CD8-positive, alpha-beta memory T cell (primary cell): ENCODE measurements at places on chromosomes 16 and 17.

DNA sequence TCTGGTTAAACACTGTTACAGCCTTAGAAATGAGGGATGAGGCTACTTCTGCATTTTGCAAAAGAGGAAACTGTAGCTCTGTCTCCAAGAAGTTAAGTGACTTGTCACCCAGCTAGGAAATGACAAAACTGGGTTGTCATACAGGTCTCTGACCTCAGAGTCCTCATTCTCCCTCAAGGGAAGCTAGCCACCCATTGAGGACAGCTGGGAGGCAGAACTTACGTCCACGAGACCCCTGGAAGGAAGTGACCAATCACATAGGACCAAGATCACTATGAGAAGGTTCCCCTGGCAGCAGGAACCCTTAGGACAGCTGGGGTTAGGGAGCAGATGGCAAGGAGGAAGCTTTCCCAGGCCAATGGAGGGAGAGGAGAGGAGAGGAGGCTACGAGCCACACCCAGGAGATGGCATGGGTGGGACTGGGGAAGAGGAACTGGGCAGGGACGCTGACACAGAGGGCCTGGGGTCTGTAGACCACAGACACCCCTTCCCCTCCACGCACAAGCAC lies 11.2 kb downstream of the METTL22 start:
- DNase-seq = no peak

GRCh38 chr17:79837888-79838521 lies 1.2 kb downstream of the CBX4 start:
- no peak for DNase-seq

- no peak for DNase-seq
These were observed 20.3 kb downstream of the PARN start for GRCh38 chr16:14609716-14610115.

GRCh38 chr17:65055280-65055707 lies 1.2 kb downstream of the GNA13 start:
- DNase-seq = peak; percentile 13

- DNase-seq = peak; percentile 80
These were observed 40.9 kb downstream of the TMEM235 start for GRCh38 chr17:78272181-78272913.

- no peak for DNase-seq
These were observed 37.0 kb downstream of the HLF start for GRCh38 chr17:55301521-55302406.

- no peak for DNase-seq
These were observed 5.9 kb upstream of the SPAG7 start for GRCh38 chr17:4973256-4974114.

DNA sequence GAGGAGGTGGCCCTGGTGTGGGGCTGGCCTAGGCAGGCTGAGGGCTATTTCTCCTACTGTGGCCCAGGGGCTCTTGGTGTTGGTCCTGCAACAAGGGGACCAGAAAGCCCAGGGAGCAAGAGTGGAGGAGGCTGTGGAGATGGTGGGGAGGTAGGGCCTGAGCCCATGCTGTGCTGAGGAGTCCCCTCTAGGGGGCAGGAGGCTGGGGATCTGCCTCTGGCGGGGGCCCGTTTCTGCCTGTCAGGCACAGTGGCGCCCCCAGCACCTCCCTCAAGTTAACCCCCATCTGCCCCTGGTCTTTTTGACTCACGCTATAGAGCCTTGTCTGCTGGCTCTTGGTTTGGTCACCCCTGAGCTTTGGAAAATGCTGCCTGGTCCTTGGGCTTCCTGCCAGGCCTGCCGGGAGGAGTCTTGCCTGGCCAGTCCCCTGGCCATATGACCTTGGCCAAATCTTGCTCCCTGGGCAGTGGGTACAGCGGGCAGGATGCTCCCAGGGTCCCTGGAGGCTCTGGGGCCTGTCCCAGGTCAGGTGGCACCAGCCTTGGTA lies 5.9 kb downstream of the BAIAP2 start:
- DNase-seq = no peak

GRCh38 chr17:67121316-67121891 lies 77.0 kb downstream of the CACNG1 start:
- no peak for DNase-seq

GRCh38 chr17:34997355-34997862 lies 17.1 kb downstream of the LIG3 start:
- no peak for DNase-seq

DNA sequence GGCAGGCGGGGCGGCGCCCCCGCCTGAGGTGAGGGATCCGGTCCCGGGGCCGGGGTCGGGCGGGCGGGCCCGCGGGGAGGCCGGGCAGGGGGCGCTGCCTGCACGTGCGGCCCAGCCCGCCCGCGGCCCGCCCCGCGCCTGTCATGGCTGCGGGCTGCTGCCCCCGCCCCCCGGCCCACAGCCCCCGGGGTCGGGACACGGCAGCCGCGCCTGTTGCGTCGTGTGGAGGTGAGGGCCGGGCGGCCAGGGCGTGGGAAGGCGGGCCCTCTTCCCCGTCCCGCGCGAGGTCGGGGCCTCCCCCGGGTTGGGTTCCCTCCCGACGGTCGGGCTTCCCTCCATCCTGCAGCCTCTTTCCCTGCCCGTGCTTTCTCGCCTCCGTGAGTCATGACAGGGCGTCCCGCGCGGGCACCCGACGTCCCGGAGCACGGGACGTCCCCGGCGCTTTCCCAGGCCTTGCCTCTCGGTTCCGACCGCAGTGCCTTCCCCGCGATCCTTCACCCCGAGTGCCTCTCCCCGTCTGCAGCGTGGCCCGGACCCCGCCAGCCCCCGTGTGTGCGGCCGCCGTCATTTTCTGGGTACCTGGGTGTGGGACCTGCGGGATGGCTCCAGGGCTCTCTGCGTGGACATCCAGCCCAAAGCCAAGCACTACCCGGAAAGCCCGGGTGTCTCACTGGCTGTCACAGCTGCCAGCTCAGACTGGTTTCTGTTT lies 76.7 kb downstream of the CHD9 start:
- DNase-seq = peak; percentile 50

- DNase-seq = no peak
These were observed 17.0 kb downstream of the GJD3 start for GRCh38 chr17:40347319-40348135.

DNA sequence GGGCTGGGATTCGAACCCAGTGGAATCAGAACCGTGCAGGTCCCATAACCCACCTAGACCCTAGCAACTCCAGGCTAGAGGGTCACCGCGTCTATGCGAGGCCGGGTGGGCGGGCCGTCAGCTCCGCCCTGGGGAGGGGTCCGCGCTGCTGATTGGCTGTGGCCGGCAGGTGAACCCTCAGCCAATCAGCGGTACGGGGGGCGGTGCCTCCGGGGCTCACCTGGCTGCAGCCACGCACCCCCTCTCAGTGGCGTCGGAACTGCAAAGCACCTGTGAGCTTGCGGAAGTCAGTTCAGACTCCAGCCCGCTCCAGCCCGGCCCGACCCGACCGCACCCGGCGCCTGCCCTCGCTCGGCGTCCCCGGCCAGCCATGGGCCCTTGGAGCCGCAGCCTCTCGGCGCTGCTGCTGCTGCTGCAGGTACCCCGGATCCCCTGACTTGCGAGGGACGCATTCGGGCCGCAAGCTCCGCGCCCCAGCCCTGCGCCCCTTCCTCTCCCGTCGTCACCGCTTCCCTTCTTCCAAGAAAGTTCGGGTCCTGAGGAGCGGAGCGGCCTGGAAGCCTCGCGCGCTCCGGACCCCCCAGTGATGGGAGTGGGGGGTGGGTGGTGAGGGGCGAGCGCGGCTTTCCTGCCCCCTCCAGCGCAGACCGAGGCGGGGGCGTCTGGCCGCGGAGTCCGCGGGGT lies at the start of gene CDH1:
CDH1 (plus strand) TSS at position 247 of the 684 bp plus-strand sequence; CDS start at position 371, 124 bp downstream.
- DNase-seq = peak; percentile 7

GRCh38 chr16:13793841-13794409 lies 126.0 kb upstream of the ERCC4 start:
- DNase-seq = no peak

DNA sequence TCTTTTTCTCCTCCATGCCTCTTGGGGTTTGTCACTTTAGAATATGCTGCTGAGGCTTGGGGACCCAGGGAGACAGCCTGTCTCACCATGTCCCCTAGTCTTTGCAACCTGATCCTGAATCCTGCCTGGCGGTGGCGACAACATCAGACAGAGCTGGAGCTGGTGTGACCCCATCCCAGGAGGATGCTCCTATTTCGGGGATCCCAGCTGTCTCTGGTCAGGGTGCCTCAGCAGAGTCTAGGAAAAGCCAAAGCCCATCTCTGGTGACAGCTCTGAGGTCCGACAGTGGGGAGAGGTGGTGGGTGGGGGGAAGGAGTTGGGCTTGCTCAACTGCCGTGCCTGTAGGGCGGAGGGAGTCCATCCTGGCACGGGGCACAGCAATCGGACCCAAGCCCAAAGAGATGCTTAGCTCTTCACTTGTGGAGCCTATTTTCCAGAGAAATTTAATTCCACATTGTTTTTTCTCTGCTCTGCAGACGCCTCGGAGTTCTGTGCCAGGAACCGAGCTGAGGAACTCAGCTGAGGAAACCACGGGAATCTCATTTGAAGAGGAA lies 10.3 kb upstream of the TNS4 start:
- DNase-seq = no peak

DNA sequence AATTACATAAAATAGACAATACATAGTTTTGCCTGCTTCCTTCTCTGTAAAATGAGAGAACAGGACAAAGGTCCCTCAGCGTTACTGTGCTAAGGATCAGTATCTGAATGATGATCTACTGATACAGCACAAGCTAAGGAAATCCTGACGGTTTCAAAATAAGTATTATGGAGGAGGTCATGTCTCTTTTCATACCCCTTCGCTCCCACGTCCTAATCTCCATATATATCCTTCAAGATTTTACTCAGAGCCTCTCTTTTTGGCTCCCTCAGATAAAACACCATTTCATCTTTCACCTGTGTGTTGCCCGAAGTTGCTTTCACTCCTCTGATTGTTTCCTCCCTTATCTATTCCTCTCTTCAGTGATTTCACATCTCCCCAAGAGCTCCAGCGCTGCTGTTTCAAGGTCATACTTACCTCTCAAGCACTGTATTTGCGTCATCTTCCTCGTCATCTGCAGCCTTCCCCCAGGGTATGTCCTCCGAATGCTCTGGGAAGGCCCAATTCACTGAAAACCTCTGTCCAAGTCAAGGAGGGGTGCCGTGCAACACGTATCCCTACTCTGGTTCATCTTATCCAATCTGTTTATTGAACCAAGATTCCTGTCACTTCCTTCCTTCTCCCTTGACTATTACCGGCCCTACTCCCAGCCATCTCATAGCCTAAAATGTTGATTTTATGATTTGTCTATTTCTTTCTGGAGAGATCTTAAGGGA lies 1.2 kb upstream of the BLTP2 start:
- DNase-seq = no peak
